ENCODE measurements at places on chromosomes 5 and 9. TPM values are rescaled to one million over a fixed set of nuclear protein-coding genes. Genes with fewer than 3 reads are reported as not detected.

Gene TICAM2
- total RNA-seq: 6.9 TPM

DNA sequence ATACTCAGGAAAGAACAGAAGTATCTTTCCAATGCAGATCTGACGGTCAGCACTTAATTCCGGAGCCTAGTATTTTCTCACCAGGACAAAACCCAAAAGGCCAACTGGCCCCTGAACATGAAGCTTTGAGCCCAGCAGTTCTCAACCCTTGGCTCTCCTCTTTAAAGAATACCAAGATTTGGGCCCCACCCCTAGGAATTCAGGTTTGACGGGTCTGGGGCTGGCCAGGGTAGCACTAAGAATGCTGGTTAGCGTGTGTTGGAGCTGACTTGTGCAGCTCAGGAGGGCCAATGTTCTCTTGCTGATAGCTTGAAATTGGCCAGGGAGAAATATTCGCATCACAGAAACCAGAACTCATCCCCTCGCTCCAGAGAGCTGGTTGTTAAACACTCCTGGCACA, 88.3 kb upstream of the PTCH1 start:
- no peak for DNase-seq

DNA sequence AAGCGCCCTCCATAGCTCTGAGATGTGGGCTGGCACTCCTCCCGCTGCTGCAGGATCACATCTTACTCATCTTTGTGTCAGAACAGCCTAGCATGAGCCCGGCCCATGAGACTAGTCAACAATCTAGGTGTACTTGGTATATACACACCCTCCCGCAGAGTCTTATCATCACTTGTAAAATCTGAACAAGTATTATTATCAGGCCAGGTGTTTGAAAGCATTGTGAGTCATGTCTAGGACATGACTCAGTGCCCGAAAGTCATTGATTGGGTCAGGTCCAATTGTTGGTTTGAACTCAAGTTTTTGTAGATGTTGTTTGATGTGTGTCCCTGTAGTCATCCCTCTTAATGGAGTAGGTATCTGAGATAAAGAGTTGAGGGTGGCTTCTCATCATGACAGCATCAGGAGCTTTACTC, 108.7 kb downstream of the CFAP90 start:
- DNase-seq: no peak

GRCh38 chr5:156825688-156826087, 24.4 kb upstream of the PPP1R2B start:
- DNase-seq: no peak

GRCh38 chr5:126430631-126431030, 7.4 kb downstream of the GRAMD2B start:
- DNase-seq: no peak

GRCh38 chr9:86181379-86182315, 77.8 kb downstream of the C9orf153 start:
- DNase-seq: no peak

DNA sequence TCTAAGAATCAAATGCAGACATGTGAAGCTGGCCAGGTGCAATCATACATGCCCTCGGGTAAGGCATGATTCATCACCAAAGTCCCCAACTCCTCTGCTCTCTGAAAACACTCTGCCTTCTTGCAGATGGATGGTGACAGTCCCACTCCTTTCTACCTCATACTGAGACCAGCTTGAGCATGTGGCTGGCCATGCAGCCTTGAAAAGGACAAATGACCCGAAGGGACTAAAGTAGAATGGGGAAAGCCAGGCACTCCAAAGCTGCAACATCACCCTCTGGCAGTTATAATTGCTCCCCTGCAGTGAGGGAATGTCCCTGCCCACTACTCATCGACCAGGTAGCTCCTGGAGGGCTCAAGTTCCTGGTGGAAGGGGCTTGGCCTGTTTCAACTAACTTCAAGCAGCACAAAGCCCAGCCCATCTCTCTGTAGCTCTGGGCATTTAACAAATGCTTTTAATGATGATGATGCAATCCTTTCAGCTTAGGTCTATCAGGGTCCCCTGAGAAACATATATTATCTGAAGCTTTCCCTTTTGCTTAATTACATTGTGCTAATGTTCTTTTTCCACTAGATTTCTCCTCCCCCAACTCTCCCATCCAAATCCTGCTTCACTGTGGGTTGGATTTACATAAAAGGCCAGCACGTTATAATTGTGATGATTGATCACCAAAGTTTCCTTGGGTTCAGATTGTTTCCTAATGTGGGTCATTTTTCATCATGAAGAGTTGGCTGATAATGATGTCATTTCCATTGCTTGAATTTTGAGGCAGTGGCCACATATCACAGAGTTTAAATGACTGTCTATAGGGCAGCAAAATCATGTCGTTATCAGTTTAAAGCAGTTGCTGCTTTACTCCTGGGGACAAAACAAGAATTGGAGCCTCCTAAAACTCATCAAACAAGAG, 436.5 kb upstream of the SLC30A5 start:
- no peak for DNase-seq
